ENCODE measurements at places on chromosomes 16 and 17. TPM values are rescaled to one million over a fixed set of nuclear protein-coding genes. Genes with fewer than 3 reads are reported as not detected.

DNA sequence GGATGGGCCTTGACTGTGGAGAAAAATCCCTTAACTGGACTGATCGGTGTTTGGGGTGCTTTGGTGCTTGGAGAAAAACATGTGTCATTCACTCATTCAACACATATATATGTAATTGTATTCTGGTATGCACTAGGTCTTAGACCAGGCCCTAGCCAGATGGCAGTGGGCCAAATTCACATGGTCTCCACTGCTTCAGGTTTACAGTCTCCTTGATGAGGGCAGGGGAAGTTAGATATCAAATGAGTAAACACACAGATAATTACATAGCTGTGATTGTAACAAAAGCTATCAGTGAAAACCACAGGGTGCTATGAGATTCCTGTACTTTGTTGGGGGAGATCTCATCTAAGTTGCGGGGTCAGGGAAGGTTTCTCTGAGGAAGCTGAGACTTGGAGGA is 78.8 kb downstream of the WWP2 start:
- no peak overlapping the region for H3K27ac ChIP-seq
- no peaks in the 10 kb centered on the region for H3K27me3 ChIP-seq

DNA sequence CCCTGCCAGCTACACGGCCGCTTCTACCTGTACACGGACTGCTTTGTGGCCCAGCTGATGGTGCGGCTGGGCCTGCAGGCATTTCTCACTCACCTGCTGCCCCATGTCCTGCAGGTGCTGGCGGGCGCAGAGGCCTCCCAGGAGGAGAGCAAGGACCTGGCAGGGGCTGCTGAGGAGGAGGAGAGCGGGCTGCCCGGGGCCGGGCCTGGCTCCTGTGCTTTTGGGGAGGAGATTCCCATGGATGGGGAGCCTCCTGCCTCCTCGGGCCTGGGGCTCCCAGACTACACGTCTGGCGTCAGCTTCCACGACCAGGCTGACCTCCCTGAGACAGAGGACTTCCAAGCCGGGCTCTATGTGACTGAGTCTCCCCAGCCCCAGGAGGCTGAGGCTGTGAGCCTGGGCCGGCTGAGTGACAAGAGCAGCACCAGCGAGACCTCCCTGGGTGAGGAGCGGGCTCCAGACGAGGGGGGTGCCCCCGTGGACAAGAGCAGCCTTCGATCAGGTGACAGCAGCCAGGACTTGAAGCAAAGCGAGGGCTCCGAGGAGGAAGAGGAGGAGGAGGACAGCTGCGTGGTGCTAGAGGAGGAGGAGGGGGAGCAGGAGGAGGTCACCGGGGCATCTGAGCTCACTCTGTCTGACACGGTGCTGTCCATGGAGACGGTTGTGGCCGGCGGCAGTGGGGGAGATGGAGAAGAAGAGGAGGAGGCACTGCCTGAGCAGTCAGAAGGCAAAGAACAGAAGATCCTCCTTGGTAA is 3.5 kb downstream of the WDR81 start:
- peaks cover 17% of the 10 kb centered on the region for H3K4me1 ChIP-seq
- DNase-seq, result peak; percentile 16
- H3K27ac ChIP-seq, result peak overlapping the region; percentile 98
- no peaks in the 10 kb centered on the region for H3K36me3 ChIP-seq

- no peak overlapping the region for H3K27ac ChIP-seq
- no peaks in the 10 kb centered on the region for H3K27me3 ChIP-seq
- H3K4me1 ChIP-seq, result no peaks in the 10 kb centered on the region
- no peak for DNase-seq
- no peaks in the 10 kb centered on the region for H3K36me3 ChIP-seq
- H3K4me3 ChIP-seq, result no peak overlapping the region
Observed at GRCh38 chr16:84331998-84332780, 36.1 kb upstream of the ATP2C2 start.

GRCh38 chr17:55420067-55420775 is 1.4 kb downstream of the MMD start:
- DNase-seq, result no peak
- H3K27ac ChIP-seq, result no peak overlapping the region
- H3K4me3 ChIP-seq, result no peak overlapping the region
- no peaks in the 10 kb centered on the region for H3K36me3 ChIP-seq
- H3K27me3 ChIP-seq, result no peaks in the 10 kb centered on the region

CMTM2 gene
- total RNA-seq, result not detected

WSB1 gene
- 350 TPM for total RNA-seq

GRCh38 chr16:13401641-13402040 is 500.2 kb downstream of the SHISA9 start:
- no peak for DNase-seq
- no peaks in the 10 kb centered on the region for H3K27me3 ChIP-seq
- no peak overlapping the region for H3K4me3 ChIP-seq
- H3K27ac ChIP-seq, result no peak overlapping the region
- H3K4me1 ChIP-seq, result no peaks in the 10 kb centered on the region
- no peaks in the 10 kb centered on the region for H3K36me3 ChIP-seq

TBX4 gene
- not detected for total RNA-seq

- no peak overlapping the region for H3K27ac ChIP-seq
- no peak for DNase-seq
- no peak overlapping the region for H3K4me3 ChIP-seq
- no peaks in the 10 kb centered on the region for H3K27me3 ChIP-seq
Observed at GRCh38 chr17:14805348-14805747, 459.8 kb downstream of the PMP22 start.

SULT1A4 gene
- 2.9 TPM for total RNA-seq

DNA sequence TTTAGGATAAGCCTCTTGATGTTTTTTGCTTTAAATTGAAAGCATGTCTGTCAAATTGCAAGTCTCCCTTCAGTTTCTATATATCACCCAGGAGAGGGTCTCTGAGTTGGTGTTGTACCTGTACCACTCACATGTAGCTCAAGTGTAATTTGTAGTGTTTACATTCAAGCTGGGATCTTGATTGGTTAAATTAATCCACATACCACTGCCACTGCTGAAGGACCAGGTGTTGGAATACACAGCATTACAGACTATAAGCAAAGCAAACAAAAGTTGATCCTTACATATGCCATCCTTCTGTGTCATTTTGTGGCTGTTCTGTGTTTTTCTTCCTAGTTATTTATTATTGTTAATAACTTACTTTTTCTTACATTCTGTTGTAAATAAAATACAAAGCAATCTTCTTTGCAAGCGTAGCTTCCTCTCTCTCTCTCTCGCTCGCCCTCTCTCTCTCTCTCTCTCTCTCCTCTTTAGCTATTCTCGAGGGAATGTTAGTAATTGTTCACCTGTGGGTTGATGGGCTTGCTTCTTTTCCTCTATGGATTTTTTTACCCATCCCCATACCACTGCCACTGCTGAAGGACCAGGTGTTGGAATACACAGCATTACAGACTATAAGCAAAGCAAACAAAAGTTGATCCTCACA is 20.8 kb upstream of the NOL11 start:
- H3K27me3 ChIP-seq, result no peaks in the 10 kb centered on the region
- H3K4me1 ChIP-seq, result no peaks in the 10 kb centered on the region
- DNase-seq, result no peak
- no peaks in the 10 kb centered on the region for H3K36me3 ChIP-seq
- H3K4me3 ChIP-seq, result no peak overlapping the region

ACSM3 gene
- total RNA-seq, result 251 TPM

DNA sequence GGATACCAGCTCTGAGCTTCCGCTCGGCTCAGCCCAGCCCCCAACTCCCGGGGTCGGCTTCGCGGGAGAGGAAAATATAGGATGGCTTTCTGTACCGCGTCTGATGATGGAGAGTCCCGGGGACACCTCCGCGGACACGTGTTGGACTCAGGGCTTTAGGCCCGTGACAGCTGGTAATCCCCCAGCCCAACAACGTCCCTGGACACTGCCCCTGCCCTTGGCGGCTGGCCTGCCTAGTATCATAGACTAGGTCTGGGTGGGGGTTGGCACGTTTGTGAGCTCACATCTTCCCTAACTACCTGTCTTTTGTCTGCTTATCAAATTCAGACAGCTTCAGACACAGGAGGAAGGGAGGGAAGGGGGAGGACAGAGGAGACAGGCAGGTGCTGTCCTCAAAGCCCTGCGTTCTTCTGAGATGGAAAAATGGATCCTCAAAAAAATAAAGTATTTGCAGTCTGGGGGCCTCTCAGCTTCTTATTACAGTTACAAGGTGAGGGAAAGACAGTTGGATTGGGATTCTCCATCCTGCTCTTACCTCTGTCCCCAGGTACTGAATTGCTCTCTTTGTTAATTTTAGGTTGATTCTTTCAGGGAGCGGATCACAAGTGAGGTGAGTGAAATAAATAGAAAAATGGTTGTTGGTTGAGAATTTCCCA is 698 bp downstream of the PSME3 start:
- no peak for DNase-seq
- H3K36me3 ChIP-seq, result no peaks in the 10 kb centered on the region
- H3K4me1 ChIP-seq, result no peaks in the 10 kb centered on the region
- H3K4me3 ChIP-seq, result peak overlapping the region; percentile 61
- H3K27ac ChIP-seq, result peak overlapping the region; percentile 82

DNA sequence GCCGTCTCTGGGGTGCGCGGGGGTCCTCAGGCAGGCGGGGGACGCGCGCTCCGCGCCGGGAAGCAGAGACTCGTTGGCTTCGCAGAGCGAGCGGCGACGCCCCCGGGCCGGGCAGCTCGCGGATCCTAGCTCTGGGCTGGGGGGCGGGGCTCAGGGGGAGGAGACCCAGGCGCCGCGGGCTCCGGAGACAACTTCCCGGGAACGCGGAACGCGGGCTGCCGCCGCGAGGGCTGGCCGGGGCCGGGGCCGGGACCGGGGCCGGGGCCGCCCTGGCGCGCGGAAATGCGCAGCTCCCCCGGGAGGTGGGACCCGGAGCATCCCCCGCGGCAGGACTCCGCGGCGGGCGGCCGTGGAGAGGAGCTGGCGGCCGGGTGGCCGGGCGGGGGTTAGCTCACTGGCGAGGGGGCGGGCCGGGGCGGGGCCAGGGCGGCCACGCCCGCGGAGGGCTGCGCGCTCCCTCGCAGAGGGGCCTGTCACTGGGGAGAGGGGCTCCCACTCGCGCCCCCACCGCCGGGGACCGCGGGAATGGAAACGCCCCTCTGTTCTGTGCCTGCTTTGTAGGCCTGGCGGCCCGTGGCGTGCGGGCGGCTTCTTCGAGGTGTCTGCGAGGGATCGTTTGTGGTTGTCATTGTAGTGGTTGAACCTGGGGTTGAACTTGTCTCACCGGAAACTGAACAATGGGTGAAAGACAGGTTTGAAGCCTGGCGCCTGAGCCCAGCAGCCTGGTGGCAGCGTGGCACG is at the start of gene GAS7:
Gene GAS7, minus strand, starts transcription at position 98 of the 741 bp plus-strand sequence.
- peak within 1 kb of the TSS; percentile 81 for H3K4me3 ChIP-seq
- no peaks in the 10 kb centered on the region for H3K36me3 ChIP-seq
- peak; percentile 69 for DNase-seq
- H3K27me3 ChIP-seq, result no peaks in the 10 kb centered on the region

DNA sequence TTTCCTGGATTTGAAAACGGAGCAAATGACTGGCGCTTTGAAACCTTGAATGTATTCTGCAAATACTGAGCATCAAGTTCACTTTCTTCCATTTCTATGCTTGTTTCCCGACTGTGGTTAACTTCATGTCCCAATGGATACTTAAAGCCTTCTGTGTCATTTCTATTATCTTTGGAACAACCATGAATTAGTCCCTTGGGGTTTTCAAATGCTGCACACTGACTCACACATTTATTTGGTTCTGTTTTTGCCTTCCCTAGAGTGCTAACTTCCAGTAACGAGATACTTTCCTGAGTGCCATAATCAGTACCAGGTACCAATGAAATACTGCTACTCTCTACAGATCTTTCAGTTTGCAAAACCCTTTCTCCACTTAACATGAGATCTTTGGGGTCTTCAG is 32.3 kb downstream of the BRCA1 start:
- no peak overlapping the region for H3K27ac ChIP-seq
- DNase-seq, result no peak
- H3K4me3 ChIP-seq, result no peak overlapping the region
- H3K36me3 ChIP-seq, result no peaks in the 10 kb centered on the region
- H3K4me1 ChIP-seq, result no peaks in the 10 kb centered on the region

GRCh38 chr16:3458852-3459361 is 15.4 kb downstream of the NAA60 start:
- H3K36me3 ChIP-seq, result no peaks in the 10 kb centered on the region
- no peak for DNase-seq
- peak overlapping the region; percentile 92 for H3K4me3 ChIP-seq
- H3K27me3 ChIP-seq, result no peaks in the 10 kb centered on the region
- peaks cover 13% of the 10 kb centered on the region for H3K4me1 ChIP-seq

CMTM1 gene
- total RNA-seq, result not detected

DNA sequence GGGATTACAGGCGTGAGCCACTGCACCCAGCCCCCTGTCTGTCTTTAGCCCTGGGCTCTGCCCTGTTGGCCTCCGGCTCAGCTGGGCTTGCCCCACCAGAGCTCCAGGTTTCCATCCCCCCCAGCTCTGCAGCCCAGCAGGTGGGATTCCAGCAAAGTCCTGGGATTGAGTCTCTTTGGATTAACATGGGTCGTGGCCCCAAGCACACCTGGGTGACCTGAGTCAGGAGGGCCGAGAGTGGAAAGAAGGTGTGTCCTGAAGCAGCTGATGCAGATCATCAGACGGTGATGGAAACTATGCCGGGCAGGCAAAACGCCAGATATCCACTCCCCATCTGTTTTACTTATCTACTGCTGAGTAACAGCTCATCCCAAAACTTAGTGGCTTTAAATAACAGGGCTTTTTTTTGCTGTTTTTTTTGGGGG is 72.5 kb downstream of the KNOP1 start:
- no peaks in the 10 kb centered on the region for H3K4me1 ChIP-seq
- no peak overlapping the region for H3K4me3 ChIP-seq
- peak overlapping the region; percentile 76 for H3K27ac ChIP-seq
- H3K36me3 ChIP-seq, result no peaks in the 10 kb centered on the region
- no peaks in the 10 kb centered on the region for H3K27me3 ChIP-seq

RPRML gene
- not detected for total RNA-seq

Data from uterus (tissue), 4 donors.